CD4-positive, CD25-positive, alpha-beta regulatory T cell (primary cell): ENCODE measurements at places on chromosomes 6 and 20. TPM values are rescaled to one million over a fixed set of nuclear protein-coding genes. Genes with fewer than 3 reads are reported as not detected.
A peak's percentile ranks its signal among the peaks of the same experiment; 100 is the strongest.

GRCh38 chr6:42440027-42440426 lies 11.7 kb downstream of the TRERF1 start:
- DNase-seq: no peak
- peak overlapping the region; percentile 76 for H3K4me3 ChIP-seq
- no peaks in the 10 kb centered on the region for H3K36me3 ChIP-seq
- H3K27me3 ChIP-seq: no peaks in the 10 kb centered on the region
- H3K27ac ChIP-seq: peak overlapping the region; percentile 74

DNA sequence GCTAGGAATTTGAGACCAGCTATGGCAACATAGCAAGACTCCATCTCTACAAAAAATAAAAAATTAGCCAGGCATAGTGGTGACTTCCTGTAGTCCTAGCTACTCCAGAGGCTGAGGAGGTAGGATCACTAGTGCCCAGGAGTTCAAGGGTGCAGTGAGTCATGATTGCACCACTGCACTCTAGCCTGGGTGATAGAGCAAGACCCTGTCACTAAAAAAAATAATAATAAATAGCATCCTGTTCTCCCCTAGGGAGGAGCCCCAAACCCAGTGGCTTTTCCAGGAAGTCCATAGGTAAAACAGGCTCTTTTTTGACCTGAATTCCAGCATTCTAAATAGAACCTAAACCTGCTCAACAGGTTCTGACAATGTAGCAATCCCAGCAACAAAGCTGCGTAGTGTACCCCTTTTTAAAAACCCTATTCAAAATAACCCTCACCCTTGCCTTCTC lies 192.0 kb downstream of the ALDH8A1 start:
- DNase-seq: no peak
- no peaks in the 10 kb centered on the region for H3K27me3 ChIP-seq
- no peak overlapping the region for H3K4me3 ChIP-seq
- no peaks in the 10 kb centered on the region for H3K4me1 ChIP-seq

DNA sequence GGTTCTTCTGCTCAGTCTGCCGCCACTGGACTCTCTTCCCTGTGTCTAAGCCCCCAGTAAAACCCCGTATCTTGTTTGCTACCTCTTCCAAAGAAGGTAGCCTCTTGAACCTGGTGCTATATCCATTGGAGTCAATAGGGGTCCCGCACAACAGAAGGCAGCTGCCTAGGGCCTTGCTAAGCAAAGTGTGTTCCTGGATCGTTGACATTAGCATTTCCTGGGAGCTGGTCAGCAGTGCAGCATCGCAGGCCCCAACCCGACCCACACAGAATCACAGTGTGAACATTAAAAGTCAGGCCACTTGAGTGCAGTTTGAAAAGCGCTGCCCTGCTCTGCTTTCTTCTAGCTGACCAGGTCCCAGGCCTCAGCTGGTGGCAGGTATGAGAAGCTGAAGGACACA lies 2.9 kb downstream of the ADA start:
- no peak overlapping the region for H3K27ac ChIP-seq
- peaks cover 81% of the 10 kb centered on the region for H3K4me1 ChIP-seq
- DNase-seq: no peak
- no peaks in the 10 kb centered on the region for H3K27me3 ChIP-seq

GRCh38 chr6:107506145-107506544 lies 16.2 kb downstream of the SOBP start:
- no peak overlapping the region for H3K4me3 ChIP-seq
- H3K4me1 ChIP-seq: no peaks in the 10 kb centered on the region
- H3K36me3 ChIP-seq: no peaks in the 10 kb centered on the region

DNA sequence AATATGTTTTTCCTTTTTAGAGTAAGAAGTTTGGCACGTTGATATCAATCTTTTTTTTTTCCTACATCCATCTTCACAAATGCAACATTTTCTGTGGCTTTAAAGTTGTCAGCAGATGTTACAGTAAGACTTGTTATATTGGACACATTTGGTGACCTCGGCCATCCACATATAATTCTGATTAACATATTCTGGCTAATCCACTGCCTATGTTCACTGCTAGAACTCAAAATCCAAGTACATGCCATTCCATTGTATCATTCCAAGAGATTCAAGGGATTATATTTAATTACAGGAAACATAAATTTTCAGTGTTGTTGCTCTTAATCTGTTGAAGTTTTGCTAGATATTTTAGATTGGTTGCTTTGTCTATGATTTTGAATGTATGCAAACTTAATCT lies 367.6 kb downstream of the TENT5A start:
- DNase-seq: no peak
- H3K27ac ChIP-seq: no peak overlapping the region
- H3K27me3 ChIP-seq: no peaks in the 10 kb centered on the region
- H3K36me3 ChIP-seq: no peaks in the 10 kb centered on the region

GRCh38 chr6:40482532-40482931 lies 104.6 kb downstream of the LRFN2 start:
- no peak overlapping the region for H3K27ac ChIP-seq
- peaks cover 2% of the 10 kb centered on the region for H3K27me3 ChIP-seq
- DNase-seq: no peak
- H3K36me3 ChIP-seq: no peaks in the 10 kb centered on the region
- no peak overlapping the region for H3K4me3 ChIP-seq
- no peaks in the 10 kb centered on the region for H3K4me1 ChIP-seq

DNA sequence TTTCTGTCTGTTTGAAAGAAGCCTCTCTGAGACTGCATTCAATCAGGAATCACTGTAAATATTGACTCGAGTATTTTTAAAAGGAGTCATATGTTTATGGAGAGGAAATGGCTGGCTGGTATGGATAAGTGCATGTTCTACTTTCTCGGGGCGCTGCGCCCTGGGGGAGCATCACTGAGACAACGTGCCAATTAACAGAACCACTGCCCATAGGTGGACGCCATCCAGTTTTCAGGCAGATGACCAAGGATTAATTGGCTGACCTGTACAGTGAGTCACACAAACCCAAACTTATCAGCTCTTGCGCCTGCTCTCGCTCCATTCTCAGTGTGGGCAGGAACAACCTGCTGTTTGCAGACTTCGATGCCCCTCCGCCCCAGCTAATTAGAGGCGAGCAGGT lies 571.2 kb downstream of the QKI start:
- no peaks in the 10 kb centered on the region for H3K36me3 ChIP-seq
- DNase-seq: no peak
- H3K4me1 ChIP-seq: no peaks in the 10 kb centered on the region

GRCh38 chr6:7879980-7880717 lies 30.4 kb downstream of the TXNDC5 start:
- H3K4me3 ChIP-seq: no peak overlapping the region
- no peaks in the 10 kb centered on the region for H3K27me3 ChIP-seq
- DNase-seq: no peak
- no peak overlapping the region for H3K27ac ChIP-seq
- H3K36me3 ChIP-seq: peaks cover 46% of the 10 kb centered on the region

DNA sequence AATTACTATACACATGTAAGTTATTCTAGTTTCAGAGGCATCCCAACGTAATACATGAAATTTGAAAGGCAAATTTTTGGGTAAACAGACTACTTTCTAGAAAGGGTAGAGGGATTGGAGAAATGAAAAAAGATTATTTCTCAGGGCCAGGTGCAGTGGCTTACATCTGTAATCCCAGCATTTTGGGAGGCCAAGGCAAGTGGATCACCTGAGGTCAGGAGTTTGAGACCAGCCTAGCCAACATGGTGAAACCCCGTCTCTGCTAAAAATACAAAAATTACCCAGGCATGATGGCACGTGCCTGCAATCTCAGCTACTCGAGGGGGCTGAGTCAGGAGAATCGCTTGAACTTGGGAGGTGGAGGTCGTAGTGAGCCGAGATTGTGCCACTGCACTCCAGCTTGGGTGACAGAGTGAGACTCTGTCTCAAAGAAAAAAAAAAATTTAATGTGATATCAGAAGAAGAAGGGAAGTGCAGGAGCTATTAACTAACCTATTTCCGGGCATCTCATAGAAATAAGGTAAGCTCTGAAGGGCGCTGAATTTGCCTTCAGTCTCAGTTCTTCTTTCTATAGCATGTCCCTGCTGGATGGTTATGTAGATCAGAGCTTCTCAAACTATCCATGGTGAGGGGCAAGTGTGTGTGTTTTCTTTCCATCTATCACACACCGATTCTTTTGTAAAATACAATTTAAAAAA lies 100.3 kb upstream of the MTHFD1L start:
- no peak for DNase-seq
- H3K4me1 ChIP-seq: no peaks in the 10 kb centered on the region
- H3K27me3 ChIP-seq: no peaks in the 10 kb centered on the region
- H3K36me3 ChIP-seq: no peaks in the 10 kb centered on the region

GRCh38 chr6:168994956-168995355 lies 258.7 kb downstream of the THBS2 start:
- no peak overlapping the region for H3K4me3 ChIP-seq
- H3K27me3 ChIP-seq: no peaks in the 10 kb centered on the region
- DNase-seq: no peak
- H3K36me3 ChIP-seq: no peaks in the 10 kb centered on the region
- H3K4me1 ChIP-seq: no peaks in the 10 kb centered on the region
- no peak overlapping the region for H3K27ac ChIP-seq

DNA sequence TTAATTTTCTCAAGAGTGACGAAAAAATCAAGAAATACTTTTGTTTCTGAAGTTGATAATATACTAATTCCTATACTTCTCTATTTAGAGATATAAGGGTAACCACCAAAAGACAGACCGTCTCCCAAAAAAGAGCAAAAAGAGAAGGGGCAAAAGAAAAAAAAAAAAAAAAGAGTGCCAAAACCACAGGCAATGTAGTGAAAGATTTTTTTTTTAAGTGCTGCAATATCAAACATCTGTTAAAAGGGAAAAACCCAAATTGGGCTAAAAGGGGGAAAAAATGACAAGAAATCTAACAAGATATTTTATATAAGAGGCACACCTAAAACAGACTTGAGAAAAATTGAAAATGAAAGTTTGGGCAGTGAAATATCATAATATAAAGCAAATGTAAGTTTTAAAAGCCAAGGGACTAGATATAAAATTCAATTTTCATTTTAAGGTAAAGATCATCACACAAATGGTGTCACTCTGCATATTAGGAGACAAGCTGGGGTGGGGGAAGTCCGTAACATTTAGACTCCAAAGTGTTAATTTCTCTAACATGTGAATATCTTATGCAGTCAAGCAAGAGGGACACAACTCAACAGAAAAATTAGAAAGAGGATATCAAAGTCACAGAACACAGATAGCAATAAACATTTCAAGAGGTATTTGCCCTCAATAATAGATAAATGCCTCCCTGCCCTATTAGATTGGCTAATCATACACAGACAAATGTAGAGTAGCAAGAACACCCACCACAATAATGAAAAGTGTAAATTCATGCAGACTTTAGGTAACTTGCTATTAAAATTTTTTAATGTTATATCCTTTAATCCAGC lies 9.1 kb downstream of the C6orf52 start:
- DNase-seq: no peak
- no peak overlapping the region for H3K4me3 ChIP-seq
- H3K27ac ChIP-seq: no peak overlapping the region

DNA sequence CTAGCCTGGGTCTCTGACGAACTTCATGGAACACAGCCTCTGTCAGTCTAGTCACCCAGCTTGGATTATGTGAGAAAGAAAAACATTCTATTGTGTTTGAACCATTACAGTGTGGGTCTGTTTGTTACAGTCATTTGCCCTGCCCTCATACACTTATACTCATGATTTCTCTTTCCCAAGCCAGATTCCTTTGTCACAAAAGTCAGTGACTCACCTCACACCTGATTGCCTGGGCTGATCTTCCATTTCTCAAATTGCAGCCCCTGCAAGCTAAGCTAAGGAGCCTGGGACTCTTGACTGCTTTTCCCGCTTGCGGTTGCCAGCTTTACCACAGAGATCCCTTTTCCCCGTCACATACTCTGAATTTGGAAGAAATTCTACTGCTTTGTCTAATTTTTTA lies 395.9 kb downstream of the SAMD5 start:
- no peak overlapping the region for H3K4me3 ChIP-seq
- no peaks in the 10 kb centered on the region for H3K36me3 ChIP-seq
- no peaks in the 10 kb centered on the region for H3K27me3 ChIP-seq

GRCh38 chr6:79138146-79138545 lies 60.1 kb upstream of the PHIP start:
- no peak overlapping the region for H3K4me3 ChIP-seq
- H3K27me3 ChIP-seq: no peaks in the 10 kb centered on the region
- no peak overlapping the region for H3K27ac ChIP-seq

- no peak for DNase-seq
- H3K4me3 ChIP-seq: no peak overlapping the region
- no peak overlapping the region for H3K27ac ChIP-seq
These were observed 130.5 kb downstream of the ZFP64 start for GRCh38 chr20:52060794-52061714.

DNA sequence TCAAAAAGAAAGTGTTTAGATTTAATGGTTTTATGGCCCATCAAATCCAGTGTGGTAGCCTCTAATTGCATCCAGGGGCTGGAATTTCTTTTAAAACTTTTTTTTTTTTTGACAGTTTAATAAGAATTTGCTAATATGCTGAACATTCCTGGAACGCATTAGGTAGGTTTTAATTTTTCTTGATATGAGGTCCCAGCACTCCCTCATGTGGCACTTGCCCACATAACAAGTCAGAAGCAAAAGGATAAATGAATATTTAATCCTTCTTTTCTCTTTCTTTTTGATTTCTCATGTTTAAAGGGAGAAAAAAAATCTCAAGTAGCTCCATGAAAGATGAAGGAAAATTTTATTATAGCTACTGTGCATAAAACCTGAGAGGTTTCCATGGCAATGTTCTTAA lies 13.5 kb downstream of the HAO1 start:
- no peak for DNase-seq
- H3K27me3 ChIP-seq: no peaks in the 10 kb centered on the region
- H3K36me3 ChIP-seq: no peaks in the 10 kb centered on the region

DNA sequence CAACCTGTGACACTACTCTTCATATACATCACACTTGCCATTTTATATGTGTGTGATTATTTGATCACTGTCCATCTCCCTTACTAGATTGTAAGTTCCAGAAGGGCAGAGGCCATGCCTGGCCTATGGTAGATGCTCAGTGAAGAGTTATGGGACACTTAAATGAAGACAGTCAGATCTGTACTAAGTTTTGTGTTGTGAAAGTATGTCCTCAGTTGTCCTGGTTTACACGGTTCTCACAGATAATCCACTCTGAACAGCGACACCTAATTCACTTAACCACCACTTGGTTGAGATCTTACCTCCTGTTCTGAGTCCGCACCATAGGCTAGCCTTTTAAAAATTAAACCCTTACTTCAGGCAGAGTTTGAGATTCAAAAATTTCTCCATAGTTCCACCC lies 434.1 kb upstream of the SOX4 start:
- no peak overlapping the region for H3K4me3 ChIP-seq
- H3K36me3 ChIP-seq: no peaks in the 10 kb centered on the region
- no peak overlapping the region for H3K27ac ChIP-seq
- no peak for DNase-seq

ERMARD gene
- total RNA-seq: 27.3 TPM

SH3BGRL2 gene
- total RNA-seq: 4.7 TPM

RFX6 gene
- not detected for total RNA-seq

CTCFL gene
- not detected for total RNA-seq

POU5F1 gene
- total RNA-seq: not detected

RAD21L1 gene
- not detected for total RNA-seq

PNPLA1 gene
- 0.25 TPM for total RNA-seq

TCFL5 gene
- 3.8 TPM for total RNA-seq

SLC22A3 gene
- total RNA-seq: 0.67 TPM

SS18L1 gene
- 21.0 TPM for total RNA-seq

RALGAPB gene
- total RNA-seq: 59.1 TPM

C6orf52 gene
- total RNA-seq: not detected
